Placental pericyte (primary cell): ENCODE measurements at places on chromosomes 2 and 18. TPM values are rescaled to one million over a fixed set of nuclear protein-coding genes. Genes with fewer than 3 reads are reported as not detected.

Gene COA5
- total RNA-seq: 9.6 and 14.2 TPM in 2 replicates

Gene POTEJ
- not detected in 2 replicates for total RNA-seq

Gene MC5R
- not detected in 2 replicates for total RNA-seq

Gene GRHL1
- 0.14 and 0.22 TPM in 2 replicates for total RNA-seq

Gene C2orf76
- total RNA-seq: 5.7 and 6.7 TPM in 2 replicates

Gene IL1R2
- not detected in 2 replicates for total RNA-seq

Gene BARD1
- total RNA-seq: 10.9 and 30.8 TPM in 2 replicates

Gene FBXO48
- 0.44 and 1.4 TPM in 2 replicates for total RNA-seq

Gene CNGA3
- total RNA-seq: not detected in 2 replicates

Gene SULT1C4
- 0.14 TPM in 1 of 2 replicates, not detected in the other for total RNA-seq

Gene FEV
- total RNA-seq: not detected in 2 replicates

Gene ANKMY1
- total RNA-seq: 13.6 and 13.7 TPM in 2 replicates

Gene APLF
- 6.8 and 6.9 TPM in 2 replicates for total RNA-seq

Gene GATA6
- total RNA-seq: 7.7 and 16.4 TPM in 2 replicates

Gene GPR75
- 1.3 and 4.9 TPM in 2 replicates for total RNA-seq

Gene CASP10
- 3.9 and 5.5 TPM in 2 replicates for total RNA-seq

Gene CHRNA1
- total RNA-seq: 0.66 and 3.1 TPM in 2 replicates

Gene TBR1
- total RNA-seq: under 0.01 TPM in 1 of 2 replicates, not detected in the other

Gene EVX2
- total RNA-seq: not detected in 2 replicates

Gene PDIA6
- 247 and 810 TPM in 2 replicates for total RNA-seq

Gene GPR39
- total RNA-seq: 2.6 and 21.2 TPM in 2 replicates

Gene TRIM54
- total RNA-seq: not detected in 2 replicates

Gene NDC80
- 0.88 and 43.5 TPM in 2 replicates for total RNA-seq

Gene RETSAT
- total RNA-seq: 50.3 and 51.6 TPM in 2 replicates

Gene CRYGC
- total RNA-seq: not detected in 2 replicates

Gene UGT1A9
- not detected in 2 replicates for total RNA-seq

Gene GNAL
- total RNA-seq: 0.14 TPM in 1 of 2 replicates, not detected in the other

Gene GKN2
- total RNA-seq: 0.22 TPM in 1 of 2 replicates, not detected in the other

Gene NEURL3
- total RNA-seq: not detected in 2 replicates

Gene RALBP1
- 43.8 and 74.7 TPM in 2 replicates for total RNA-seq

Gene MC4R
- not detected in 2 replicates for total RNA-seq

Gene ARHGAP25
- 0.44 and 2.9 TPM in 2 replicates for total RNA-seq

Gene HAAO
- total RNA-seq: 0.14 and 0.66 TPM in 2 replicates

Gene STAT4
- 1.1 and 2.1 TPM in 2 replicates for total RNA-seq

Gene TEX44
- not detected in 2 replicates for total RNA-seq

Gene LIMS3
- total RNA-seq: 3.1 and 22.0 TPM in 2 replicates

Gene PMAIP1
- total RNA-seq: 21.9 and 53.3 TPM in 2 replicates

Gene SPP2
- total RNA-seq: not detected in 2 replicates

Gene CCDC150
- 3.7 and 18.6 TPM in 2 replicates for total RNA-seq
